H1 (cell line): ENCODE measurements at places on chromosomes 16 and 17. TPM values are rescaled to one million over a fixed set of nuclear protein-coding genes. Genes with fewer than 3 reads are reported as not detected.

GRCh38 chr16:58119509-58119845 lies 9.7 kb downstream of the CFAP20 start:
- no peak for DNase-seq

- DNase-seq = no peak
Measured at GRCh38 chr16:67082100-67082499, 27.6 kb upstream of the PHAF1 start.

The LGALS9C gene
- not detected in 2 replicates for total RNA-seq

- DNase-seq = no peak
Measured at GRCh38 chr16:1495211-1495888, 2.2 kb downstream of the TELO2 start.

The PCGF2 gene
- total RNA-seq = 86.1 and 93.3 TPM in 2 replicates

The RND2 gene
- 51.3 and 56.8 TPM in 2 replicates for total RNA-seq

GRCh38 chr16:10297341-10298006 lies 88.4 kb upstream of the ATF7IP2 start:
- DNase-seq = no peak

The RNF157 gene
- total RNA-seq = 13.4 and 14.9 TPM in 2 replicates

GRCh38 chr17:66018786-66019185 lies 173.1 kb downstream of the CEP112 start:
- no peak for DNase-seq

DNA sequence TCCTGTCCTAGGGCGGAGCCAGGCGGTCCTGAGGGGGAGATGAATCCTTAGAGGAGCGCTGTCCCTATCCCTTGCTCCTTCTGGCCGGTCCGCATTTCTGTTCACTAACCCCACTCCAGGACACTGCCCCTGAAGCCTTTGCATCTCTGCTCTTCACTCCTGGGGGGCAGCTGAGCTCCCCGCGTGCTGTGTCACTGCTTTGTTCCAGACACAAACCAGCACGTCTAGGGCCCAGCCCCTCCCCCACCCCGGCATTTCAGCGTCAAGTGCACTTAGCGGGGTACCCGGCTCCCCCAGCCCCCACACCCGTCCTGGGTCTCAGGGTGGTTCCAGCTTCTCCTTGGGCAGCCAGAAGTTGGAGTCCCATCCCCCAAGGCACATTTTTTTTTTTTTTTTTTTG lies 8.9 kb downstream of the CORO6 start:
- no peak for DNase-seq

The OR1F1 gene
- 0.48 and 0.52 TPM in 2 replicates for total RNA-seq

GRCh38 chr17:10045871-10046658 lies 141.0 kb upstream of the RCVRN start:
- DNase-seq = no peak

The NPB gene
- total RNA-seq = 0.80 and 1.5 TPM in 2 replicates

DNA sequence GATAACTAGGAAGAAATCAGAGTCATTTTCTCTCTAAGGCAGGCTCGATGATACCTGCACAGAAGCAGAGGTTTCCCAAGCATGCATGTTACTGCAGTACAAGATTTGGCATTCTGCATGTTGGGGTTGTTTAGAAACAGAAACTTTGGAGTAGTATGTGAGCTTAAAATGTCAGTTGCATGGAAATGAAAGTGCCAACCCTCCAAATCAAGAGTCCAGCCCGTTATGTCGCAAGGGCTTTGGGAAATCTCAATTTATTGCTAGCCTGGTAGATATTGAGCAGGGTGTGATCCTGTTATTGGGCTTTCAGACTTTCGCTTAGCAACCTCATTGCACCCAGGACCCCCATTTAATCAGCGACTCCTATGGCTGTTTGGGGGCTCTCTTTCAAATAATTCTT lies 490.8 kb downstream of the MAF start:
- DNase-seq = no peak

GRCh38 chr16:47461598-47462266 lies 601 bp downstream of the PHKB start:
- no peak for DNase-seq

DNA sequence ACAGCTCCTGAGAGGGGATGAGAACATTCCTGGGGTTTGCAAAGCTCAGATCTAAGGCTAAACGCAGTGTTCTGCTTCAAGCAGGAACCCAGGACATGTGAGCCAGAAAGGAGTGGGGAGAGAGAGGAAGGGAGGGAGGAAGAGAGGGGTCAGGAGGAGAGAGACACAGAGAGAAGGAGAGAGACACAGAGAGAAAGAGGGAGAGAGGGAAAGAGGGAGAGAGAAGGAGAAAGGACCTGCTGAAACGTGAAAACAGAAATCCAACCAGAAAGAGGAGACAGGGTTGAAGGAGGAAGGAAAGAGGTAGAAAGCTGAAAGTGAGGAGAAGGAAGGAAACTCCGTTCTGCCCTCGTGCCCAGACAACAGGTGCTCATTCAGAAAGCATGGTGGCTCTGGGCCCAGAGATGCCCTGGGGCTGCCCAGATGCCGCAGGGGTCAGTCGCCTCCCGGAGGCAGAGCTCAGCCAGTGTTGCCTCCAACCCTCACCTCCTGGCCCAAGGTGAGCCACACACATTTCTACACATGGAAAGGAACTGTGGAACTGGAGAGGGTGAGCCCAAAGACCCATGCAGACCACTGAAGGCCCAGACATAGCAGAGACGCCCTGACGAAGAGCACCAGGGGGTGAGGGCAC lies 49.0 kb upstream of the ENPP7 start:
- no peak for DNase-seq

The HOXB6 gene
- not detected in 2 replicates for total RNA-seq

GRCh38 chr16:2340564-2341455 lies at the start of gene ABCA3:
Gene ABCA3, minus strand, starts transcription at chr16:2340728. Its CDS starts 14,262 bp downstream, at chr16:2326466.
- peak; percentile 100 for DNase-seq

The ASPA gene
- not detected in 2 replicates for total RNA-seq

DNA sequence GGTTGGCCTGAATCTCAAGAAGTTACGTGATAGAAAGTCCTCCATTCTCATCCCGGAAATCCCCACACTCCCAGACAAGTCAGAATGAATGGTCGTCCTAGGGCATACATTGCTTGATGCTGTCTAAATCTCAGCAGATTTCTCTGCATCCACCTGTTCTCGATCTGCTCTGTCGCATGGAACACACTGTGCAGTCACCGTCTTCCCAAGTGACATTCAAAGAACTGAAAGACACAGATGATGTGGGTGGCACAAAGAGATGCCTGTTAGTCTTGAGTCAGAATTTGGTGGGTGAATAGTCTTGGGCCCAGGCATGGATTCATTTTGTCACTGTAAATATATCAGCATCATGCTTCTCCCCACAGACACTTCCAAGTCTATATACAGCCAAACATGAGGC lies 518 bp upstream of the KRTAP9-3 start:
- no peak for DNase-seq

DNA sequence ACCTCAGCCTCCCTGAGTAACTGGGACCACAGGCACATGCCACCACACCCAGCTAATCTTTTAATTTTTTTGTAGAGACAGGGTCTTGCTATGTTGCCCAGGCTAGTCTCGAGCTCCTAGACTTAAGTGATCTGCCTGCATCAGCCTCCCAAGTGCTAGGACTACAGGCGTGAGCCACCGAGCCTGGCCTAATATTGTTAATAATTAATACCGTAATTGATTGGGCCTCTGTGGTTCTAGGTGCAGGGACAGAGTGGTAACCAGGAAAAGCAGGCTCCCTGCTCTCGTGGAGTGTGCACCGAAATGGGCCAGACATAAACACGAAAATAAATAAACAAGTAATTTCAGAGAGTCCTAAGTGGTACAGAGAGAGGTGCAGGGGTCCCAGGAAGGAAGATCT lies 241.0 kb downstream of the GSG1L start:
- no peak for DNase-seq

DNA sequence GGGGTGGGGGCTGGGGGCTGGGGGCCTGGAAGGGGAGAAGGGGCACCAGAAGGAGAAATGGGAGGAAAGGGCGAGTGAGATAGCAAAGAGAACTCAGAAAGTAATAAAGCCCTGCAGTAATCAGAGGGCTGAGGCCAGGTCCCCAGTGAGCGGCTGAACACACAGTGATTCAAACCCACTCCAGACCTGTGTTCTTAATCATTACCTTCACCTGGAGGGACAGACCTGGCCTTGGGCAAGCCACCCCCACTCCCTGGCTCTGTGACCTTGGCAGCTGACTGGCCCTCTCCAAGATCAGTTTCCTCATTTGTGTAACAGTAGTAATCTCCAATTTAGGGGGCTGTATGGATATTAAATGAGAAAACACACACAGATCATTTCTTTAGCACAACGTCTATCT lies 150.4 kb downstream of the WWOX start:
- no peak for DNase-seq

DNA sequence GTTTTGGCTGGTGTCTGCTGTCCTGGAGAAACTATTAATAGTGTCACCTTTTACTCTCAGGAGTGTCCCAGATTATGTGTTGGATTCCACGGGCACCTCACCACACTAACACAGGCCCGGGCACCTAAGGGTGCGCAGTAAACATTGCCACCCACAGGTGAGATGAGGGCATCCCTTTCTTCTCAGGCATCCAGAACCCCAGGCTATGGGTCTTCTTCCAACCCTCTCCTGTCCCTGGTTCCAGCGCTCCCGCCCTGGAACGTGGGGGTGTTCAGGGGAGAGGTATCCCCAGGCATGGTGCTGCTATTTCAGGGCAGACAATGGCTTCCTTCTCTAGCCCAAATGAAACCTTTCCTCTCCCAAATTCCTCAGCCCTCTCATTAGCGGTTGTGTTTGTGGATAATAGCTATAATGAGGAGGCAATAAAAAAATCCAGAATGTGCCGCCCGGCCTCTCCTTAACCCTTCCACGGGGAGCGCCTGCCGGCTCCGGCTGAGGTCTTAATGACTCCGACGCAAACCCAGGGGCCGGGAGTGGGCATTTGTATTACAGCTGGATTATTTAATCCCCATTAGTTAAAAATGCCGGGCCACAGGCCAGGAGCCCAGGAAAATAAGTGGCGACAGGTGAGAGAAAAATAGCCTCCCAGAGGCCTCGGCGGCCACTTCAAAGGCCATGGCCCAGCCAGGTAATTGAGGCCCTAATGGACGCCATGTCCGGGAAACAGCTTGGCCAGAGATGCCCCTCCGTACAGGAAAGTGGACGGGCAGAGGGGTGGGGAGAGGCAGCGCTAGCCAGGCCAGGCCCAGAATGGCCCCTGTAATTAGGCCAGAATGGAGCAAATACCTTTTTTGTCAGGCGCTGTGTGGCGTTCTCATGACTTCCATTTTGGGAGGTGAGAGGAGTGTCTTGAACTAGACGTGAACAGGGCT lies 102.8 kb downstream of the IRX5 start:
- DNase-seq = no peak

DNA sequence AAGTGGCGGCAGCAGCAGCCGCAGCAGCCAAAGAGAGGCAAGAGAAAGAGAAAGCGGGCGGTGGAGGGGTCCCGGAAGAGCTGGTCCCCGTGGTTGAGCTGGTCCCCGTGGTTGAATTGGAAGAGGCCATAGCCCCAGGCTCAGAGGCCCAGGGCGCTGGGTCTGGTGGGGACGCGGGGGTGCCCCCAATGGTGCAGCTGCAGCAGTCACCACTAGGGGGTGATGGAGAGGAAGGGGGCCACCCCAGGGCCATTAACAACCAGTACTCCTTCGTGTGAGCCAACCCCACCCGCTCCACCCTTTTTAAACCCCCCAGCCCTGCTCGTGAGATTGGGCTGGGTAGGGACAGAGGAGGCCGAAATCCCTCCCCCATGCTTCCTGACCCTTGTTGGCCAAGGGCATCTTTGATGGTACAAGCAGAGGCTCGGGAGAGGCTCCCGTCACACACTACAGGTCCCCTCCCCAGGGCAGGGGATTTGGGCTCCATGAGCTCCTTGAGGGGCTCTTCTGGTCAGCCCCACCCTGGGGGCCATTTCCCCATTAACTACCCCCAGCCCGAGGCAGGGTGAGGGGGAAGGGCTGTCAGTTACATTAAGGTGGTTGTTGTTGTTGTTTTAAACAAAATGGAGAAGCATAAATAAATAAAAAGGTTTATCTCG lies 4.6 kb upstream of the ATP2A1 start:
- DNase-seq = peak; percentile 87

DNA sequence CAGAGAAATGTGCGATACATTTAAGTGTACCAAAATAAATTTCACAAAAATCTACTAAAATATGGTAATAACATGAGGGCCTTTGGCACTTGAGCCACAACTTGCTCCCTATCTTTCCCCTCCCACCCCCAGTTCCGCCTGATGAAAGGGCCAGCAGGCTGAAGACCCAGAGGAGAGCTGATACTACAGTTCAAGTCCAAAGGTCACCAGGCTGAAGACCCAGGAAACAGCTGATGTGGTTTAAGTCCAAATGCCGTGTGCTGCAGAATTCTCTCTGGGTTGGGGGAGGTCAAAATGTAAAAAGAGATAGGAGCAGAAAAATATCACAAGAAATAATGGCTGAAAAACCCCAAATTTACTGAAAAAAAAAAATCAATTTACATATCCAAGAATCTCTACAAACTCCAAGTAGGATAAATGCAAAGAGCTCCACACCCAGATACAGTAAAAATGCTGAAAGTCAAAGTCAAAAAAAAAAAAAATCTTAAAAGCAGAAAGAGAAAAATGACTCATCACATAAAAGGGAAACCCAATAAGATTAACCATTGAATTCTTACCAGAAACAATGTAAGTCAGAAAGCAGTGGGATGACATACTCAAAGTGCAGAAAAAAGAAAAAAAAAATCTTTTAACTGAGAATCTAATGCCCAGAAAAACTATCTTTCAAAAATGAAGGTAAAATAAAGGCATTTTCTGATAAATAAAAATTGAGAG lies 452.1 kb upstream of the ASIC2 start:
- no peak for DNase-seq

- DNase-seq = no peak
Measured at GRCh38 chr16:5916711-5917191, 819.2 kb upstream of the EEF2KMT start.

GRCh38 chr17:65154770-65155589 lies 17.8 kb downstream of the RGS9 start:
- DNase-seq = no peak

DNA sequence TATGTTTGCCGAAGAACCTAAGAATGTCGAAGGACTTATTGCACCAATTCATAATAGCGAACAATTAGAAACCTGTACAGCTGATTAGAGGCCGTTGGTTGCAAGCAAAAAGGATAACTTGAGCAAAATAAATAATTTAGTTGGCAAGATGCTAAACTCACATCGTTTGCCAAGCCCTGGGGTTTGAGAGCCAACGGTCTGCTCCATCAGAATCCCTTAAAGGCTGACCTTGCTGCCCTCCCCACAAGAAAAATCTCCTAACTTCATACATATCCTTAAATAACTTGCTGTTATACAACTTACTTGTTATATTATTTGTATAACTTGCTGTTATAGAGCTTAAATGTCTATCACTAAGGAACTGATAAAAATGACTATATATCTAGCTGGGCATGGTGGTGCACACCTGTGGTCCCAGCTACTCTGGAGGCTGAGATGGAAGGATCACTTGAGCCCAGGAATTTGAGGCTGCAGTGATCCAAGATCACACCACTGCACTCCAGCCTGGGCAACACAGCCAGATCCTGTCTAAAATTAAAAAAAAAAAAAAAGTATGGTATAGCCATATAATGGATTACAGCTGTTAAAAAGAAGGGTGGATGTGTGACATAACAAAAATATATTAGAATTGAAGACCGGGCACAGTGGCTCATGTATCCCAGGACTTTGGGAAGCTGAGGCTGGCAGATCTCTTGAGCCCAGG lies 1.9 kb upstream of the TRIM37 start:
- DNase-seq = no peak

GRCh38 chr16:14420721-14421488 lies 209.2 kb downstream of the PARN start:
- DNase-seq = no peak

The SCNN1G gene
- total RNA-seq = 0.99 and 1.1 TPM in 2 replicates

- no peak for DNase-seq
Measured at GRCh38 chr16:87274794-87275193, 42.4 kb downstream of the C16orf95 start.
